ENCODE measurements at places on chromosomes 3 and 15.
A peak's percentile ranks its signal among the peaks of the same experiment; 100 is the strongest.

- DNase-seq: no peak
Measured at GRCh38 chr3:46552538-46552937, 13.6 kb downstream of the LRRC2 start.

DNA sequence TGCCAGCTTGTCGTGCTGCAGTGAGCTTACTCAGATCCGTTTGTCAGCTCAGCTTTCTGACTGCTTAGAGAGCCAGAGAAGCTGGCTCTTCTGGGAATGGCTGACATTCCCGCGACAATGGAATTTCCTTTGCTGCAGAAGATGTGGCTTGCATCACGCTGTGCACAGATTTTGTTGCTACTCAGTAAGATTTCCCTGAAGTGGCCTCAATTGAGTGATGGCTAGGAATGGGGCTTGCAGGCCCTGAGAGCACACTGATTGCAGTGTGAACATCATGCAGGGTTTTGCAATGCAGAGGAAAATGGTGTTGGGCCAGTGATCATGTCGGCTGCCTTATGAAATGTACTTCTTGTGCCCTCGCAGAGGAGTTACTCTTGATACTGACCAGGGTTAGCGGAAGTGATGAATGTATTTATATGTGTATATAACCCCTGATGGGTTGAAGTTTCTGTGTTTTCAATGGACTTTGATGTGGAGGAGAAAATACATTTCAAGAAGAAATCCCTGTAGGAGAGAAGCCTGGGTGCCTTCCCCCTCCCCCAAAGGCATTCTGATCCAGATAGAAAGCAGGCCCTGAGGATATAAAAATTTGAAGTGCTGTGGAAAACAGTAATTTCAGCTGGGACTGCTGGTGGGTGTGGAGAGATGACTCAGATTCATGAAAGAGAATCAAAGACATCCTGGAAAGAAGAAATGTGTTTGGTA lies 102.5 kb upstream of the PDZRN3 start:
- no peak for DNase-seq

- no peak for DNase-seq
Measured at GRCh38 chr3:52833202-52833601, 1.6 kb downstream of the MUSTN1 start.

DNA sequence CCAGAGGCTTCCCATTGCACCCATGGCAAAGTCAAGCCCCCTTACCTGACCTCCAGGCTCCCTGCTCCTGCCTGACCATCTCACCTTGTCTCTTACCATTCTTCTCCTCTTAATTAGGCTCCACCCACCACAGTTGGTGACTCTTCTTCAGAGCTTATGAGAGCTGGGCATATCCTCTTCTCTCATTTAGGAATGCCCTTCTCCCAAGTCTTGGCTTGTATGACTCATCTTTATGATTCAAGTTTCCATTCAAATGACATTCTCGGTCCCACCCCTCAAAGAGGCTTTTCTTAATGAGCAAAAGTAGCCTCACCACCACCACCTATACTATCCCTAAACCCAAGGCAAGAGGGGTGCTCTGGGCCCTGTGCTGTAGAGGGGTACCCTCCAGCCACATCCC lies 55.3 kb upstream of the NUDT16 start:
- DNase-seq: no peak

GRCh38 chr3:11367143-11367693 lies 95.0 kb downstream of the ATG7 start:
- peak; percentile 59 for DNase-seq

- DNase-seq: no peak
Measured at GRCh38 chr3:71304684-71305083, 278.8 kb downstream of the FOXP1 start.

DNA sequence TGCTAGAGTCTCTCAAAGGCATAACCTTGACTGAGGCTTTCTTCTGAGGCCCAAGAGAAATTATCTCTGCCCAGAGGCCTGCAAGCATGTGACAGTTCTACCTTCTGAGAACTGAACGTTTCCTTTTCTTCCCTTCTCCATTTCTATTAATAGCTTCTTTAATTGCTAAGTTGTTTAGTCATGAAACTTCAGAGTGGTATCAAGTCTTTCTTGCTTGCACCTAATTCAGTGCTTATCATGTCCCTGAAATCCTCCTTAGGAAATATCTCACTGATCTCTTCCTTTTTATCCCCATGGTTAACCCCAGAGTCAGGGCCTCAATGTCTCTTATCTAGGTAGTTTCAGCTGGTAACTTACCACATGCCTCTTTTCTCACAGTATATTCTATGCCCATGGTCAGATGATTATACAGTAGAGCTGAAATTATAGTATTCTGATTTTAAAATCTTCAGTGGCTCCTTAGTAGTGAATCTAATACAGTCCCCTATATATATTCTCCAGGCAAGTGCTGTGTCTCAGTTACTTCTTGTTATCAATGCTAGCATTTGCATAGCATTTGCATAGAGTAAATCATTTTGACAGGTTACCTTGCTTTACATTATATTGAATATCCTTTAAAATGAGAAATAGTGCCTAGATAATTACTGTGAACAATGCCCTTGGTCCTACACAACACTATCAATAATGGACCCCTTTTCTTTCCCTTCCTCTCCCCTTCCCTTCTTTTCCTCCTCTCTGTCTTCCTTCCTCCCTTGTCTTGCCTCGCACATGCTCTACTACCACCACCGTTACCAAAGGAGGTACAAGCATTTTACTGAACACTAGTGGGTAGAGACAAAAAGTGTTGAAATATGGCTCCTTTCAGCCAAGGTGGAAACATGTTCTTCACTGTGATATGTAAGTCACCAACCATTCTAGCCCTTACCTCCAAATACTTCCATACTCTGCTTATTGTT lies 33.0 kb downstream of the KBTBD8 start:
- DNase-seq: no peak

- DNase-seq: no peak
Measured at GRCh38 chr3:12371525-12372140, 82.8 kb downstream of the PPARG start.

Measured in inflammatory macrophage treated with lipopolysaccharide for 1 hour (primary cell).